Effector memory CD8-positive, alpha-beta T cell (primary cell): ENCODE measurements at places on chromosomes 2 and 18.

- no peaks in the 10 kb centered on the region for H3K36me3 ChIP-seq
- no peak overlapping the region for H3K4me3 ChIP-seq
- H3K27ac ChIP-seq = peak overlapping the region; percentile 73
- peaks cover 23% of the 10 kb centered on the region for H3K4me1 ChIP-seq
These were observed 83.9 kb downstream of the WDSUB1 start for GRCh38 chr2:159202568-159203071.

DNA sequence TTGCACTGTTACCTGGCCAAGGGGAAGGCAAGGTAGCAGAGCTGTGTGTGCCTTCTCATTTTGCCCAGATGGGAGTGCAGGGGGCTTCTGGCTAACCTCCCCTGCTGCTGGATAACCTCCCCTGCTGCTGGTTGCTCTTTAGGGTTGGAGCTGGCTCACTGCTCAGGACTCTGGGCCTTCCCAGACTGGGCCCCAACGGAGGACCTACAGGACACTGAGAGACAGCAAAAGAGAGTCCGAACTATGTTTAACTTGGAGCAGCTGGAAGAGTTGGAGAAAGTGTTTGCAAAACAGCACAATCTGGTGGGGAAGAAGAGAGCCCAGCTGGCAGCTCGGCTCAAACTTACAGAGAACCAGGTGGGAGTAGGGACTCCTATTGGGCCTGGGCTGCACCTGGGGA, 5.8 kb upstream of the SMYD5 start:
- H3K4me3 ChIP-seq = no peak overlapping the region
- peaks cover 1% of the 10 kb centered on the region for H3K36me3 ChIP-seq
- H3K27me3 ChIP-seq = peaks cover 58% of the 10 kb centered on the region

DNA sequence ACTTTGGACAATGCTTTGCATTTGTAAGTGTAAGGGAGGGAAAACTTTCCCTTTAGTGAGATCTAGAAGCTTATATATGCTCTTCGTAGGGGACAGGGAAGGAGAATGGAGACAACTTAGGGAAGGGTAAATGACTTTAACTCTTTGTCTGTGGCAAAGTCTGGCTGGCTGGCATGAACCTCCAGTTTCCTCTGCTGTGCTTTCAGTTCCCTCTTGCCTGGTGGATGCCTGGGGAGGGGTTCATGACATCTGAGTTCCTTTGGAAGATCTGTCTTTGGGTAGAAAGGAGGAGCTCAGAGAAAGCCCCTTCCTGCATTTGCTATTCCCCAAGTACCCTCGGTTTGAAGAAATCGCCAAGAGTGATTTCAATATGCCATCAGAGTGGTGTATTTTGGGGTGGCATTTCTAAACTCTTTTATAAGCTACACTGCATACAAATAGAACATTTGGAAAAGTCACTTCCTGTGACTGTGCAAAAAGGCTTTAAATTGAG, 143.6 kb downstream of the VAPA start:
- H3K4me1 ChIP-seq = no peaks in the 10 kb centered on the region
- H3K36me3 ChIP-seq = no peaks in the 10 kb centered on the region
- no peak for DNase-seq
- H3K4me3 ChIP-seq = no peak overlapping the region
- H3K27ac ChIP-seq = no peak overlapping the region
- H3K27me3 ChIP-seq = peaks cover 73% of the 10 kb centered on the region

- no peak overlapping the region for H3K27ac ChIP-seq
- DNase-seq = no peak
- H3K4me3 ChIP-seq = no peak overlapping the region
- H3K36me3 ChIP-seq = peaks cover 2% of the 10 kb centered on the region
- H3K27me3 ChIP-seq = peaks cover 6% of the 10 kb centered on the region
These were observed 85.5 kb downstream of the SCN1A start for GRCh38 chr2:166042356-166042755.
